AG10803 (cell line): ENCODE measurements at places on chromosomes 5 and 9.

GRCh38 chr5:154868702-154869101 lies 10.3 kb downstream of the CNOT8 start:
- no peak for DNase-seq

DNA sequence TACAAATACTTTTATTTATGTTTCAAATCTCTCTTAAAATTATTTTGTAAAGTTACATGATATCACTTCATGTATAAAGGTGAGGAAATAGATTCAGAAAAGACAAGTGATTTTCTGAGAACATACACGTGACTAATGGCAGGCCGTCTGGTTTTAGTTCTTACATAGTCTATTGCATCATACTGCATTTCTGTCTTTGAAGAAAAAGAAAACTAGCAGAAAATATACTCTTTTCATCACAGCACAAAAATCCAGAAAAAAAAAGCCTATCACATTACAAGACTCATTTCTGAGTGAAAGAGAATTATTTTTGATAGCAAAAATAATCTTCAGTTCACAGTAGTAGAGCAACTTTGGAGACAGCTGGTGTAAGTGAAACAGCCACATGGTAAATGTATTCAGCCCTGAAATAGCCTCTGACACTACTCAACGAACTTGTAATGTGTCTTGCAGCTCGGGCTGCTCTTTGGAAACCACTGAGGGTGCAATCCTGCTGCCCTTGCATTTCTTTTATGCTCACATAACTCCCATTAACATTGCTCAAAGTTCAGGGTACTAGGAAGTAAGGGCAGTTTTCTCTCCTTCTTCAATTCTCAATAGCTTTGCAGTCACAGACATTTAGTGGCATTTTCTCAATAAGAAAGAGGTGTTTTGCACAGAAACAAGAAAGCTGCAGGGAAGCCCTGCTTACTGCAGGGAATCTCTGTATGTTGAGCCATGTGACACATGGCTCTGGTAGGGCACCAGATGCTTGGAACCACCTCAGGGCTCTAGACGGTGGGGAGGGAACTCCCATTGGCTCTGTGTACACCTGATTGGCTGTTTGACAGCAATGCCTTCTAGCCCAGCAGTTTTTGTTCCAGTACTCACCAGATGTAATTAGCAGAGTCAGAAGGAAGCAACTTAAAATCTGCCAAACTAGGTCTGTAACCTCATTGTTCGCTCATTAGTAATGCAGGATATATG lies 845.3 kb upstream of the PTPRD start:
- no peak for DNase-seq

GRCh38 chr5:147737921-147738320 lies 44.6 kb downstream of the JAKMIP2 start:
- DNase-seq, result no peak

DNA sequence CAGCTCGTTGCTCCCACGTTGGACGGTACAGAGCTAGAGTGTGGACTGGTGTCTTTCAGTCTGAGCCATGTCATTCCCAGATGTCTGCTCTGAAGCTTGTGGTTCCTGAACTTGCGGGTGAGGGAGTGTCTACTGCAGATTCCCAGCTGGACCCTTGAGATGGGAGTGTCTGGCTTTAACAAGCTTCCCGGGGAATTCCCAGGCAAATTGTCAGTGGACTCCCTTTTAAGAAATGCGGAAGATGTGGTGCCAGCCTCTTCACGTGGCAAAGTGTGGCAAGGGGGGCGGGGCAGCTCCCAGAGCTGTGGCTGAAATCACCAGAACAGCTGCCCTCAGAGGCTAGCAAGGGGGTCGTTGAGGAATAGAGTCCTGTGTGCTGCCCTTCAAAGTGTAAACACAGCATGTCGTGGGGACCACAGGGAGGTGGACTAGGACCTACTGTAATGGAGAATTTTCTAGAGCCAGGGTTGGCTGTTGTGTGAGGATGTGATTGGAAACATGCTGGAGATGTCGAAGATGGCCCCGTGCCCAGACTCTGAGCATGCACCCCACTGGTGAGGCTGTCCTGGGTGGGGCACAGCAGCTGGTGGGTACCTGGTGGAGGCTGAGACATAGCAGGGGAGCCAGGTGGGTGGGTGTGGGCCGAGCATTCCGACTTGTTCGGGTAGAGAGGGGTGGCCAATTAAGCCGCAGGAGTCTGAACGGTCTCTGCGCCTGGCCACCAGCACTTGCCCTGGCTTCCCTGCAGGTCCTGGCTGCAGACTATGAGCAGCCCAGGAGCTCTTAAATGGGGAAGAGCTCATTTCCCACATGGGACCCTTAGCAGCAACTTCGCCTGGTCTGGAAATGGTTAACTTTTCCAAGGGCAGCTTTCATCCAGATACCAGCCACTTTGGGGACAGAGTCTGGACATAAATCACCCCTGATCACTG lies 37.4 kb downstream of the PRRX2 start:
- DNase-seq, result peak; percentile 99

- DNase-seq, result peak; percentile 83
Observed at GRCh38 chr9:129550199-129550839, 70.6 kb downstream of the C9orf50 start.

- DNase-seq, result no peak
Observed at GRCh38 chr5:159427180-159428012, 97.1 kb upstream of the IL12B start.

DNA sequence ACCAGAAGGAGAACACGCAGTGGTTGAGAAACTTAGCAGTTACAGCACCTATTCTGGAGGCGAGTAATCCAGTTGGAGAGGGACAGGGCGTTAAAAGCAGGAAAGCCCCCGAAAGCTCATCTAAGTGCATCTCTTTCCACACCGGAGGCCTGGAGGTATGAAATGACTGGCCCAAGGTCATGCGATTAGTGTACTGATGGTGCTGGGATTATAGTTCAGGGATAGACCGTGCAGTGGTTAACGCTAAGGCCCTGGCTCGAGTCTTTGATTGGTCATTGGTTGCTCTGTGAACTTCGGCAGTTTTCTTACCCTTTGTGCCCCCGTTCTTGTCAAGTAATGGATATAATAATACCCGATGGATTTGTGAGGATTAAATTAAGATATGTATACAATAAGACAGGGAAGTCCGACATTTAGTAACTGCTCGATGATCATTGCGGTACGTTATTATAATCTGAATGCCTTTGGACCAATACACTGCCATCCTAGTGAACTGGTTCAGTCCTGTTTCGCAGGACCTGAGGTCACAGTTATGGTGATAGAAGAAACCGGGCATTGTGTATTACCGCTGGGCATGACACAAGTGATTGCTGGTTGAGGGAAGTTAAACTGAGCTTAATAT lies 960 bp downstream of the CANX start:
- DNase-seq, result peak; percentile 40

- DNase-seq, result no peak
Observed at GRCh38 chr9:121889990-121890563, 203.0 kb downstream of the TTLL11 start.

- no peak for DNase-seq
Observed at GRCh38 chr9:80893190-80893589, 796.2 kb downstream of the TLE1 start.

DNA sequence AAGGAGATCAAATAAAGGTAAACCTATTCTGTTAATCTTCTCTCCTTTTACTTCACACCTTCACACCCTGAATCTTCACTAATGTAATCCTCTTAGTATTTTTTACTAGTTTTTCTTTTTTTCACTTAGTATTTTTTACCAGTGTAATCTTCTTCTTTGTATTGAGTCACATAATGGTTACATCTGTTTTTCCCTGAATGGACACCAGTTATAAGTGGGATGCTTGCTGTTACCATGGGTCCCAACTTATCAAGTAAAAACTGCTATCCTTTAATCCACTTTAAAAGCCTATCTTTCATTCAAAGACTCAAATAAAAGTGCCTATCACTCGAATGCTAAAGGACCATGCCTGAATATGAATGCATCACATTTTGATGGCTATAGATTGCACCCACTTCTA lies 15.1 kb downstream of the ZFAND5 start:
- no peak for DNase-seq

GRCh38 chr9:128153060-128153946 lies 4.0 kb downstream of the LCN2 start:
- DNase-seq, result no peak

DNA sequence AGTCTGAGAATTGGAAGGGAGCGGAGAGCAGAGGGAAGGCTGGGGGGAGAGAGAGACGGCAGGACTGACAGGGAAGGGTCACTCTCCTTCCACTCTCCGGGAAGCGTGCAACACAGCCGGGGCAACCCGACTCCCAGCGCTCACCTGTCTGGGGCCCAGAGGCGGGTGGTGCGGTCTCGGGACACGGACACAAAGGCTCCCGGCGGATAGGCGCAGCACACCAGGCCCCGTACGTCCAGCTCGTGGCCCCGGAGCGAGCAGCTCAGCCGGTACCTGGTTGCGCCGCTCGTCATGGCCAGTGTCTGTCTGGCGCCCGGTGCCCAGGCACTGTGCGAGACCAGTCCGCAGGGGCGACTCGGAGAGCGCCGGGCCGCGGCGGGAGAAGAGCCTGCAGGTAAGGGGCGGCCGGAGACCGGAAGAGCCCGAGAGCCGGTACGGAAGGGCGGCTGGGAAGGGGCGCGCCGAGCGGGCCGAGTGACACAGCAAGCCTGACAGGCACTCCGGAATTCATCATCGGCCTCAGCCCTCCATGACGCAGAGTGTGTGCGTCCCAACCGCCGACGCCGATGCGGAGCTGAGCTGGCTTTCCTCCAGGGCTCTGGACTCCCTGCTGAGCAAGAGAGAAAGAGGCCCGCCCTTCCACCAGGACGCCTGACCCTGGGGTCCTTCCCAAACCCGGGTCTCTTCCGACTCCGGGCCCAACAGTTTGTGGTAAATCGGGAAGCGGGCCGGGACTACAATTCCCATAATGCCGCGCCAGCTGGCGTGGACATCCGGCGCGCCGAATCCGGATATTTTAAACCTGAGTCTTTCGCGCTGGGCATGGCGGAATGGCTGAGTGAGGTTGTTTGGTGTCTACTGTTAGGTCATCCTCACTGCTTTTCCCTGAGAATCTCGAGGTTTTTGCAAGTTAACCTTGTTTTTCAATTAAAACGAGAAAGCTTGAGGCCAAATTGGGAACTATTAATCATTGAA lies at the start of gene PLAA:
Gene PLAA, minus strand, starts transcription at position 490 of the 975 bp plus-strand sequence. Its CDS starts 197 bp downstream, at position 293.
- DNase-seq, result peak; percentile 85

GRCh38 chr9:136002881-136003280 lies 41.7 kb upstream of the UBAC1 start:
- DNase-seq, result no peak

GRCh38 chr9:134563397-134563796 lies 78.2 kb upstream of the COL5A1 start:
- DNase-seq, result no peak

GRCh38 chr5:79689541-79690466 lies at the start of gene CMYA5:
TSS of gene CMYA5 (plus strand) at chr5:79689836. CDS start at chr5:79689908, 72 bp downstream.
- peak; percentile 21 for DNase-seq

GRCh38 chr9:7154003-7154619 lies 396.3 kb downstream of the KDM4C start:
- DNase-seq, result no peak

- DNase-seq, result no peak
Observed at GRCh38 chr5:62627121-62627520, 48.5 kb downstream of the LRRC70 start.

DNA sequence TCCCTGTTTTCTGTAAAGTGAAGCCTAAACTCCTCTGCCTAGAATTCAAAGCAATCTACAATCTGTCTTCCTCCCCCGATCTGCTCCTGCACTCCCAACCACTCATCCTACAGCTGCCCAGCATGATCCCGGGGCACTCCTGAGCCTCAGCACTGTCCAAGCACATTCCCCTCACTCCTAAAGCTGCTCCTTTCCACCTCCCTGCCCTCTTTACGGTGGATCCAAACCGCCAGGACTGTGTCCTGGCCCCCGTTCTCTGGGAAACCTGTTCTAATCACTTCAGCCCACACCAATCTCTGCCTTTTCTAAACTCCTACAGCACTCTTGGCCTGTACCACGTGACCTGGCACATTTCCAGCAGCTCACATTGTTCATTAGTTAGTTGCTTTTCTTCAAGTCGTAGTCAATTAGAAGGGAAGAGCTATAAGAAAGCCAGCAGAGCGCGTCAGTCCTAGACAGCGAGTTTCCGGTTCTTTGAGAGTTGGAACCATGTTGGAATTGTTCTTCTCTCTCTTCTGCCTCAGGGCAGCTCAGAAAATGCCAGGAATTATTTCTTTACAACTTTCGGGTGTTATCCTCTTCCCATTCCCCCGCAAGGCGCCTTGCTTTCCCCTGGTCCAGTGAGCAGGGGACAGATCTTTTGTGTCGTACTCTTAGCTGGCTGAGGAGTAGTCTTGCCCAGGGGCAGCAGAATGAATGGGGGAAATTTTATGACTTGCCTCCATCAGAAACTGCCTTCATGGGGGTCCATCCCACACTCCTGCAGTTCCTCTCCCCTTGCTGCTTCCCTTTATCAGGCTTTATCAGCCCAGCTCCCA lies 60.7 kb downstream of the NRG2 start:
- DNase-seq, result peak; percentile 17

DNA sequence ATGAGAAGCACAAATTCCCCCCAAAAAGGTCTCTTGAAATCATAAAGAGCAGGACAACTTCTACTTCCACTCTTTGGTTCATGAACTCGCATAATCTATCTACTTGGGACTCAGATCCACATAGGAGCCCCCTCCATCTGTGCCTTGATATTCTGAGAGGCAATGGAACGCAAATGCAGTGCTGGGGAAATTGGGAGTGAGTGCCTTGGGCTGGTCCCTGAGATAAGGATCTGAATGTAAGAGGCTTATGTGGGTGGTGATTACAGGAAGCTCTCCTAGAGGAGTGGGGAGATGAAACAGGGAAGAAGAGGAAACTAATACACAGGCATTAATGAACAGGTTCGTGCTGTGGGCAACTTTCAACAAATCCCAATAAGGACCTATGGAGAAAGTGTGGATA lies 285.6 kb downstream of the RASEF start:
- no peak for DNase-seq

GRCh38 chr5:16812911-16813310 lies 123.2 kb downstream of the MYO10 start:
- peak; percentile 24 for DNase-seq

DNA sequence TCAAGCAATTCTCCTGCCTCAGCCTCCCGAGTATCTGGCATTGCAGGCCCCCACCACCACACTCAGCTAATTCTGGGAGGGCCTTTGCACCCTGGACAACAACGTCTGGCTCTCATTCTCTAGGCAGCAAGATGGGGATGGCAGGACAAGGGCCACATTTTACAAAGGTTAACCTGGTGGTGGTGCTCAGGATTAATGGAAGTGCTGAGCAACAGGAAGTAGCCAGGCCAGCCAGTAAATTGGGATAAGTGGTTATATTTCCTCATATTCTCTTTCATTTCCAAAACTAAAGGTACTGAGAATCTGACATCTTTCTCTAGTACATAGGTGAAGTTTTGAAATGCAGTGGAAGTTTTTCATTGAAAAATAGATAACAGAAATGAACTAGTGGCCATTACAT lies 24.7 kb upstream of the ASPN start:
- peak; percentile 28 for DNase-seq

- DNase-seq, result peak; percentile 60
Observed at GRCh38 chr5:149317281-149318048, 27.8 kb upstream of the GRPEL2 start.

DNA sequence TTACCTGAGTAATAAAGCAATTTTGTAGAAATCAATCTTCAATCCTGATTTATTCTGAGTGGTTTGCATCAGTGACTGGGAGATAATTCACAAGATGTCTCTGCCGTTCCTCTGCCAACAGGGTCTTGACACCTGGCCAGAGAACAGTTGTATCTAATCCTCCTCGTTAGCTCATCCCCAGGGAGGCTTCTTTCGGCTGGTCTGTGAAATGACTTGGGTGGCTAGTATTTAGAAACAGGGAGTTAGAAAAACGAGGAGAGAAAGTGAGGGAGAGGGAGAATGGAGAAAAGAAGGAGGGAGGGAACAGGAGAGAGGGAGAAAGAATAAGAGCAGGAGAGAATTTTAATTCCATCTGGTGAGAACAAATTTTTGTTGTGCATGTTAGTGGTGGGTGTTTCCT lies 600.2 kb upstream of the TLE4 start:
- DNase-seq, result no peak

GRCh38 chr9:107647141-107647540 lies 157.6 kb upstream of the KLF4 start:
- DNase-seq, result no peak
